Muscle of arm (tissue), 14 donors: ENCODE measurements at places on chromosomes 2 and 18. TPM values are rescaled to one million over a fixed set of nuclear protein-coding genes. Genes with fewer than 3 reads are reported as not detected.

GRCh38 chr2:211367711-211368110, 811.3 kb downstream of the CPS1 start:
- DNase-seq: no peak

DNA sequence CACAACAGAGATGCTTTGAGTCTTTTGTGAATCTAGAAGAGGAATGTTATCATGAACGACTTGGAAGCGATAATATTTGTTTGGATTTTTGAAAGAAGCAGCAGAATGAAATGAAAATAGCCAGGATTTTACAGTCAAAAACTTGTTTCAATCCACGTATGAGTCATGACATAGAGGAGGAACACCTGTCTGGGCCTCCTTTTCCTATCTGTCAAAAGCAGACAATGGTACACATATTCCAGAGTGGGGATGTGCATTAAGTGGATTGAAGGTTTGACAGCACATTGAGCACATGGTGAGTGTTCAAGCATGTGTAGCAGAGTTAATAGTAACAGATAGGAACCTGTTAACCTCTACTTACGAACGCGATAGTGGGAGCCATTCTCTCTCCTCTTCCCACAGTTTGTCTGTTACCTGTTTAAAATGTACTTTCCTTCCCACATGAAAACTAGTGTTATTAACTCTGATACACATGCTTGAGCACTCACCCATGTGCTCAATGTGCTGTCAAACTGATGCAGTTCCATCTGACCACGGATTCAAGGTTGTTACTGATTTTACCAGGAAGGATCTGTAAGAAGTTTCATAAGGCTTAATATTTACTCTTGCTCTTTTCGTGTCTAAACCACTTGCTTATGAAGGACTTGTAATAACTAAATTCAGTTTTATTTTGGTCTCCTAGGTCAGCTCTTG, 863.4 kb upstream of the SOX11 start:
- DNase-seq: no peak

- DNase-seq: no peak
These were observed 19.3 kb upstream of the CD302 start for GRCh38 chr2:159817283-159817682.

GRCh38 chr2:74146929-74147726, 584 bp downstream of the BOLA3 start:
- peak; percentile 11 for DNase-seq

- no peak for DNase-seq
These were observed 25.6 kb upstream of the MTA3 start for GRCh38 chr2:42542871-42543270.

GRCh38 chr2:222608081-222608480, 47.8 kb downstream of the FARSB start:
- DNase-seq: no peak

DNA sequence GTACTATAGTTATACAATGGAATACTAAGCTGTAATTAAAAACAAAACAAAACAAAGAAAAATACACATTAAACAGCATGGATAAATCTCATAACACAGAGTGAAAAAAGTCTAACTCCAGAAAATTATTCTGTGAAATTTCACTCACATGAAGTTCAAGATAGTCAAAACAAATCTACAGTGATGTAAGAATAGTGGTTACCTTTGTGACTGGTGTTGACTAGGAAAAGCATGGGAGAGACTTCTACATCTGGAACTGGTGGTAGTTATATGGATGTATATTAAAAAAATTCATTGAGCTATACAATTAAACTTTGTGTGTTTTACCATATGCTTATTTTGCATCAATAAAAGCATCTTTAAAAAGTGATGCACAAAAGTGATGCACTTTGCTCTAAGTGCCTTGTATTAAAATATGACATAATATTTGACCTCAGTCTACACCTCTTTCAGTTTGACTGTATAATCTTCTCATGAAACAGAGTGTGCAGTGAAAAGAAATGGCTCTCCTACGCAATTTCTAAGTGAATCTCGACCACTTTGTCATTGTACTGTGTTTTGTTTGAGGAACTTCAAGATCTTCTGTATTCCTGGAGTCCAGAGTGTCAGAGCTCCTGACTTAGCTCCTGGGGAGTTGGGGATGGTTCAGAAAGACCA, 28.0 kb downstream of the STAT4 start:
- DNase-seq: no peak

DNA sequence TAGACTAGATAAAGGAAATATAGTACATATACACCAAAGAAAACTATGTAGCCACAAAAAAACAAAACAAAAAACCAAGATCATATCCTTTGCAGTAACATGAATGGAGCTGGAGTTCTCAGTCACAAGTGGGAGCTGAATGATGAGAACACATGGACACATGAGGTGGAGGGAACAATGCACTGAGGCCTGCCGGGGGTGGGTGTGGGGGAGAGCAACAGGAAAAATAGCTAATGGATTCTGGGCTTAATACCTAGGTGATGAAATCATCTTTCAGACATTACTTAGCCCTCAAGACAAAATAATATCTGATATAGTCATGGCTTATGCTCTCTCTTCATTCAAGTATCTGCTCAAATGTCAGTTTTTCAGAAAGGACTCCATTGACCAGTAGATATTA, 930.6 kb downstream of the LRP1B start:
- DNase-seq: no peak

DNA sequence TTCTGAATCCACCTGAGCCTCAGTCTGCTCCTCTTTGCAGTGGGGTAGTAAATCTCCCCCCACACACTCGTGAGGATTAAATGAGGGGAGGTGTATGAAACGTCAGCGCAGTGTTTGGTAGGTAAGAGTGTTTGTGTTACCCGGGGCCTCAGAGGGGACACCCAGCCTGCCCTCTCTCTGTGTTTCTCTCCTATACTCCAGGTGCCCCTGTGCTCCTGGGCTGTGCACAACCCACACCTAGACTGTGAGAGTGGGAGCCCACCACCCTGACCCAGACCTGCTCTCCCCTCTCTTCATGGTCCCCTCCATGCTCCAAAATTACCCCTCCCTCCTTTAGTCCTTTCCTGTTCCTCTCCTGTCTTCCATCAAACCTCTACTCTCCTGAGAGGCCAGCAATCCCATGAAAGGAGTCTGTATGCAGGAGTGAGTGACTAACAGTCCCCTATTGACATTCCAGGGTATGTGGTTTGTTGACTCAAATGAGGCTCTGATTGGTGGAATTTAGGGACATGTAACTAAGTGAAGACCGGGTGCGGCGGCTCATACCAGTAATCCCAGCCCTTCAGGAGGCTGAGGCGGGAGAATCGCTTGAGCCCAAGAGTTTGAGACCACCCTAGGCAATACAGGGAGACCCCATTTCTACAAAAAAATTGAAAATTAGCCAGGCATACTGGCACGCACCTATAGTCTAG, 10.4 kb downstream of the CIB4 start:
- DNase-seq: no peak

DNA sequence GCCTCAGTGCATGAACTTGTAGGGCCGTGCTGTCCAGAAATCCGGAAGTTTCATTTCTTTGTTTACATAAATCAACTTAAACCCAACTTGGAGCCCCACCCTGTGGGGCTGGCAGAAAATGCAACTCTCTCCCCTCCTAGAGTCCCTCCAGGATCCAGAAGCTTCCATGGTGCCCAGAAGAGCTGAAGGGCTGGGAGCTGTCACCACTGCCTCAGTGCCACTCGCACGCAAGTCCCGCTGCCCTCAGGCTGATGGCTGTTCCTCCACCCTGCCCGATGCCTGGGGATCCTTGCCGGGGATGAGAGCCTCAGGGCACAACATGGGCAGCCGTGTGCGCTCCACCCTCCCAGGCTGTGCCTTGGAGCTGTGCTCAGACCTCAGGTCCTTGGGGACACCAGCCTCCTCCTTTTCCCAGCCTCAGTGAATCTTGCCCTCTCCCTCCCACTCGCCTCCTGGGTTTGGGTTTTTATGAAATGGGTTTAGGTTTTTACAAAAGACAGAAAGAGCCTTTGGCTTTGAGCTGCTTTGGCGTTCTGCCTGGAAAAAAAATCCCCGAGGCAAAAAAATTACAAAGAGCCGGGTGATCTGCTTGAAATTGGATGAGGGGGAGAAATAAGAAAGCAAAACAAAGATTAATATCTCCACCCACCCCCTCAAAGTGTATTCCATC, 155.2 kb downstream of the TWIST2 start:
- DNase-seq: peak; percentile 83

GRCh38 chr2:136226903-136227302, 109.0 kb upstream of the CXCR4 start:
- DNase-seq: no peak

DNA sequence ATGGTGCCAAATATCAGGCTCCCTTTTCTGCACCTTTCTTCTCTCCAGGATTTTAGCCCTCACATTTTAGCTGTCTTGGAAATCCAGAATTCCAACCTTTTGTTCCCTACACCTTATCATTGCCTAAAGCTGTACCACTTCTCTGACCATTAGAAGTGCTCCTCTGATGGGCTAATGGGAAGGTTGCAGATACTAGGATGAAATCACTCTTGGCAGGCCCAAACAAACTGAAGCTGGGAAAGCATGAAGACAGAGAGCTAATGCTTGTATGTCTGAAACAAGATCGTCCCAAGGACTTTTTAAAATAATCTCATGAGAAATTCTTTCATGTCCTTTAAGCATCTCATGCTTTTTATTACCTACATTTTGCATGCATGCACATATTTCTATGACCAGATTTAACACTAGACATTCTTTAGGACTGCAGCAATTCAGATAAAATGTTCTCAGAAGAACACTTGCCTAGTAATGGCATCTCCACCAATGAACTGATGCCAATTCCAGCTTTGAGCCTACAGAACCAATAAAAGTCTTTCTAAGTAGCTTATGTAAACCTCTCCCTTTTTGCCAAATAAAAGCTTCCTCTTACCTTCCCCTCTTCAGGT, 98.4 kb upstream of the OSR1 start:
- no peak for DNase-seq

- DNase-seq: peak; percentile 82
These were observed 60.8 kb upstream of the GLS start for GRCh38 chr2:190819840-190820301.

- DNase-seq: no peak
These were observed 94.2 kb upstream of the FZD7 start for GRCh38 chr2:201939453-201939941.

DNA sequence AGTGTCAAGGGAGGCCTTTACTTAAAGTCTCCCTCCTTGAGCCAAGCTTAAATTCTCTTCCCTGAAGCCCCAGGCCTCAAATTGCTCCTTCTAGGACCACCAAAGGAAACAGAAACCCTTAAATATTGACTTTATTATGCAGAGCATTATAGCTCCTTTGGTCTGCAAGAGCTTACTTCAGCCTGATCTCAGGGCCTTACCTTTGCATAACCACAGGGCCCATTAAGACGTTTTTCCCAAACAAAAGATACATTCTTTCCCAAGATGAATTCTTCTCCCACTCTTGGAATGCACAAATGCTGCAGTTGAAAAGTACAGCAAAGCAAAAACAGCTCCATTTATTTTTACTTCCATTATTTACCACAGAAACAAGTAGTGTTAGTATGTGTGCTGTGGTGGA, 130.8 kb downstream of the B3GNT2 start:
- DNase-seq: no peak

- no peak for DNase-seq
These were observed 181.6 kb downstream of the BCL2 start for GRCh38 chr18:63137999-63138435.

Gene IL1R1
- 11.0 TPM for polyA plus RNA-seq

Gene CCDC93
- 22.5 TPM for polyA plus RNA-seq

Gene SP100
- 19.4 TPM for polyA plus RNA-seq

Gene EFEMP1
- 19.1 TPM for polyA plus RNA-seq

Gene CSRNP3
- polyA plus RNA-seq: not detected

Gene BOLL
- polyA plus RNA-seq: 1.3 TPM

Gene ACMSD
- polyA plus RNA-seq: 0.39 TPM

Gene FNDC4
- 8.4 TPM for polyA plus RNA-seq

Gene CPLX4
- not detected for polyA plus RNA-seq
